Tibial nerve (tissue), 4 donors: ENCODE measurements at places on chromosomes 11 and 22. TPM values are rescaled to one million over a fixed set of nuclear protein-coding genes. Genes with fewer than 3 reads are reported as not detected.

Gene TBX10
- total RNA-seq, result not detected

DNA sequence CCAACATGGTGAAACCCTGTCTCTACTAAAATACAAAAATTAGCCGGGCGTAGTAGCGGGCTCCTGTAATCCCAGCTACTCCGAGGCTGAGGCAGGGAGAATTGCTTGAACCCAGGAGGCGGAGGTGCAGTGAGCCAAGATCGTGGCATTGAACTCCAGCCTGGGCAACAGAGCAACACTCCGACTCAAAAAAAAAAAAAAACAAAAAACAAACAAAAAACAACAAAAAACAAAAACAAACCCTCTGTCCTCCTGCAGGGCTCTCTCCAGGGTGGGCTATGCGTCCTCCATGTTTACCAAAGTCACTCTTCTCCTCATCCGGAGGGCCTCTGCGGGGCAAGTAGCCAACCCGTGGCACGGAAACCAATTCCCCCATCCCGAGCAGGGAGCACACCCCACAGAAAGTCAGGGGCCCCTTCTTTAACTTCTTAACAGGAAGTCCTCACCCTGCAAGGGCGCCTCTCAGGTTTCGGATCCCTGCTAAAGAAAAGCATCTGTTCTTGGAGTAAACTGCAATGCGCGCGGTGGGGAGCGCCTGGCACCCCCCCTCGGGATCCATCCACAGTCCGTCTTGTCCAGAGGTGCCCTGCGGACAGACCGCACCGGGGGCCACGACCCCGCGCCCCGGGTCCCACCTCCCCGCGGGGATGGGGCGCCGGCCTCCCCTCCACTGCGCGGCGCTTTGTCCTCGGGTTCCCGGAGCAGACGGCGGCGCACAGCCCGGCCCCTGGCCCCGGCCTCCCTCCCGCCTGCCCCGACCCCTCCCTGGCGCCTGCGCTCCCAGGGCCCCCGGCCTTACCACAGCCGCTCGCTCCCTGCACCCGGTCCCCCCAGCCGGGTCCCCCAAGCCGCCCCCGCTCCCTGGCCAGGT, 712 bp downstream of the CERK start:
- peak overlapping the region; percentile 93 for H3K4me3 ChIP-seq
- no peaks in the 10 kb centered on the region for H3K27me3 ChIP-seq
- H3K27ac ChIP-seq, result peak overlapping the region; percentile 83
- H3K36me3 ChIP-seq, result no peaks in the 10 kb centered on the region
- no peaks in the 10 kb centered on the region for H3K4me1 ChIP-seq

DNA sequence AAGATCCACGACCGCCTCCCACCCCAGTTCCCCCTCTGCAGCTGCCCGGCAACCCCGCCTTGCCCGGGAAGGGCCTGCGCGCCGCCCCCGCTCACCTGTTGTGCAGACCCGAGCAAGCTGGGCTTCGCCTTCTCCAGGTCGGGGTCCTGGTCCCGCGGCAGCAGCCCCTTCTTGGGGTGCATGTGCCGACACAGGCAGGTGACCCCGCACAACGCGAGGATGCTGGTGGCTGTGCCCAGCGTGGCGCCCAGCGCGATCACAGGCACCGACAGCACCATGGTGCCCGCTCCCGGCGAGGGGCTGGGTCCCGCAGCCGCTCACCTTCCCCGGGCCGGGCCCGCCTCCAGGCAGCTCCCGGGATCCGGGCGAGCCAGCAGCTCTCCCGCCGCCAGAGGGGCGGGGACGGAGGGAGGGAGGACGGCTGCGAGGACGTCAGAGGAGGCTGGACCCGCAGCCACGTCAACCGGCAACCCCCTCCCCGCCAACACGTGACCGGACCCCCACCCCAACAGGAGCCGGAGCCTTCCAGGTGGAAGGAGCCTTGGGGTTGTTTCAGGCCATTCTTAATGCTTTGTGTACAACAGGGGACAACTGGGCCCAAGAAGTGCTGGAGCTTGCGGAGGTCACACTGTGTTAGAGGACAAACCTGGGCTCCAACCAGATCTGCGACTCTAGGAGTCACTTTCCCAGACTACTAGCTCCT, at the start of gene SYT13:
Gene SYT13, minus strand, starts transcription at position 412 of the 703 bp plus-strand sequence. Its CDS starts 134 bp downstream, at position 278.
- no peaks in the 10 kb centered on the region for H3K36me3 ChIP-seq
- no peaks in the 10 kb centered on the region for H3K27me3 ChIP-seq
- H3K4me1 ChIP-seq, result no peaks in the 10 kb centered on the region
- no peak within 1 kb of the TSS for H3K27ac ChIP-seq
- peak within 1 kb of the TSS; percentile 23 for H3K4me3 ChIP-seq

DNA sequence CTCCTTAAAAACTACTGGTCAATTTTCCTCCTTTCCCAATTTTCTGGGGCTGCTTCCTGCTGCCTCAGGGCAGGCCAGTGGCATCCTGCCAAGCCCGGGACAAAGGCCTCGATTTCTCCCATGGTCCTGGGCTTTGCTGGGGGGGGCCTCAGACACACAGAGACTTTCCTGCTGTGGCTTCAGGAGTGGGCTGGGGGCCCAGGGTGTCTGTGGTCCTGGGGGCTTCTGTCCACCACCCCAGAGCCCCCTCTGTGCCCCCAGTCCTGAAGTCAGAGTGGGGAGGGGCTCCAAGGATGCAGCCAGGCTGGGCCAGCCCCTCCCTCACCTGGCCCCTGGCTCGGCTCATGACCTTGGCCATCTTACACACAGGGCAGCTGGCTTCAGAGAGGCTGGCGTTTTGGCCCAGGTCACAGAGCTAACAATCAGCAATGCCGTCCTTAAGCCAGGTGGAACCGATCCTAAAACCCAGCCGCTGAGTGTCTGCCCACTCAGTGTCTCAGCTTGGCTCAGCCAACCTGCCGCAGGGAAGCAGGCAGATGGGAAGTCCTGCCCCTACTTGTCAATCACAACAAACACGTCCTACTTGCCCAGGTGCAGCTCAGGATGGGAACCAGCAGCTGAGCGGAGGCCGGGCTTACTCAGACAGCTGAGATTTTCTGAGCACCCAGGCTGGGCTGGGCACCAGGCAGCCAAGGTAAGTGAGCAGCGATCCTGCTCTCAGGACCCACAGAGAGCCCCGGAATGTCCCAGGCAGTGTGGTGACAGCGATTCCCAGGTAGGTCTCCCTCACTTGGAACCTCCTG, 34.6 kb downstream of the OSBPL5 start:
- H3K27me3 ChIP-seq, result no peaks in the 10 kb centered on the region
- peaks cover 10% of the 10 kb centered on the region for H3K4me1 ChIP-seq
- H3K36me3 ChIP-seq, result no peaks in the 10 kb centered on the region
- peak overlapping the region; percentile 37 for H3K27ac ChIP-seq
- DNase-seq, result no peak

Gene FREY1
- total RNA-seq, result 1.0 TPM

DNA sequence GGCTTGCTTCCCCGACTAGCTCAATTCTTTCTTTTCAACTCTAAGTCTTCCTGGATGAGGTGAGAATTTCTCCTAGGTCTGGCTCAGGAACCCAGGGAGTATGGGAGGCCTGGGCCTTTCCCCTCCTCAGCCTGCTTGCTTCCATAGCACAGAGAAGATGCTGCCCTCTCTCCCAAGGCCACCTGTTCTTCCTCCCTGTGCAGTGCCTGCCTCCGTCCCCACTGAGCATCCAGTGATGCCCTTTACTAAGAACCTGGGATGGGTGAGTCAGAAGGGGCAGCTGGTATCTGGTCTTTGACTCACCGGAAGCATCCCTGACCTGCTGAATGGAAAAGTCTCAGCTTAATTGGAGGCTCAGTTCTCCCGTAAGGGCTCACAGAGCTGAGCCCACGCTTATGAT, 607.9 kb downstream of the BUD13 start:
- no peak overlapping the region for H3K27ac ChIP-seq
- H3K36me3 ChIP-seq, result no peaks in the 10 kb centered on the region
- no peak for DNase-seq
- no peak overlapping the region for H3K4me3 ChIP-seq
- no peaks in the 10 kb centered on the region for H3K27me3 ChIP-seq

Gene DLG2
- 14.6 TPM for total RNA-seq

Gene CYB5R2
- total RNA-seq, result 50.8 TPM

DNA sequence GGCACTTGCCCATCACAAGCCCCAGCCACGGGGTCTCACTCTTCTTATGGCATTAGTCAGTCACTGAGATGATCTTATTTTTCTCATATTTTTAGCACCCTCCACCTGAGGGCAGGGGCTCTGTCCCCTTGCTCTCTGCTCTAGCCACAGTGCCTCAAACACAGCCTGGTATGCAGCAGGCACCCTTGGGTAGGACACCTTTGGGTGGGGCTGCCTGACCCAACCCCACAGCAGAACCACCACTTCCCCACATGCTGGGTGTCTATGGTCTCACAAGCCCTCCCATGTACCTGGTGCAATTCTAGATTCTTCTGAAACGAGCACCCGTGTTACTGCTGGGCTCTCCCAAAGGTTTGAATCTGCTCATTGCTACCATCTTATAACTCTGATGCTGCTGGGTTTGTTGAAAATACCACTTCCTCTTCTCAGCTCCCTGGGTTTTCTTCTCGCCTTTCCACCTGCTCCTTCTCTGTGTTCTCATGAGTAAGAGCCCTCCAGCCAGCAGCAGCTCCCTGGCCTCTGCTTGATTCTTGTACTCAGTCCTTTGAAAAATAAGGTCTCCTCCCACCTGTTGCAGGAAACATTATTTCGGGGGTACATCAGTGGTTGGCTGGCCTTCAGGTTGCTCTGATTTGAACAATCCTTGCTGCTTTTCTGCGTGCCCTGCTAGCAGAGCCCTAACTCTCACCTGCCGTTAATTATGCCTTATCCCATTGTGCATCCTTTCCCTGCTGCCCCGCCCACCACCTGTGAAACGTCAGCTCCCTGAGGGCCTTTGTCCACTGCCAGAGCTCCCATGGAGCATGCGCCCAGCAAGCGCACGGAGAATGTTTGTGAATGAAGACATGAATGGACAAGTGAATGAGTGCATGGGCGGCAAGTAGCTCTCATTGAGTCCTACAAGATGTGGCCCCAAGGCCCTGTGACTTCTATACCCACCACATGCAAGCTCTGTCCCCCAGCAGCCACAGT, 1181.6 kb downstream of the TBC1D22A start:
- no peaks in the 10 kb centered on the region for H3K27me3 ChIP-seq
- no peak overlapping the region for H3K4me3 ChIP-seq
- H3K36me3 ChIP-seq, result no peaks in the 10 kb centered on the region
- H3K4me1 ChIP-seq, result no peaks in the 10 kb centered on the region

Gene ASPHD2
- total RNA-seq, result 1.2 TPM
